Naive B cell (primary cell): ENCODE measurements at places on chromosomes 3 and 15.

DNA sequence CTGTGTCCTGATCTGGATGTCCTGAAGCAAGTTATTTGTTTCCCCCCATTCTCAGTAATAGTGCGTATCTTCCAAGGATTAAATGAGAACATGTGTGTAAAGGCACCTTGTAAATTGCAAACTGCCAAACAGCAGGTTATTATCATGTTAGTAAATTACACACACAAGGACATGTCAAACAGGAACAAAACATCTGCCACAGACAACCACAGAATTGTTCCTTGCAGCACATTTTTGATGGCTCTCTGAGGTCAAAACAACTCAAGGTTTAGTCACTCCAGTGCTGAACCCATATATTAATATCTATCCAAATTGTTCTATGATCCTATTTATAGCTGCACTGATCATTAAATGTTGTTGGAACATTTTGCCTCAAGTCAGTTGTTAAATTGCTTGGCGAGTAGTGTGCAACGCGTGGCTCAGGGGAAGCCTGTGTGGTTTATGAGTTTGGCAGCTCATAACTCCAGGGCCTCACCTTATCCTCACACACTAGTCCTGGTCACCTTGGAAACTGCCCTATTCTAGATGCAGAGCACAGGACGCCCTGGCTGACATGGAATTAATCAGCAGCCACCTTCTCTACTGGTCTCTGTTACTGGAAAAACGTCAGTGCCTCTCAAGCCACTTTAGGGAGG lies 46.3 kb upstream of the CDV3 start:
- DNase-seq = no peak

DNA sequence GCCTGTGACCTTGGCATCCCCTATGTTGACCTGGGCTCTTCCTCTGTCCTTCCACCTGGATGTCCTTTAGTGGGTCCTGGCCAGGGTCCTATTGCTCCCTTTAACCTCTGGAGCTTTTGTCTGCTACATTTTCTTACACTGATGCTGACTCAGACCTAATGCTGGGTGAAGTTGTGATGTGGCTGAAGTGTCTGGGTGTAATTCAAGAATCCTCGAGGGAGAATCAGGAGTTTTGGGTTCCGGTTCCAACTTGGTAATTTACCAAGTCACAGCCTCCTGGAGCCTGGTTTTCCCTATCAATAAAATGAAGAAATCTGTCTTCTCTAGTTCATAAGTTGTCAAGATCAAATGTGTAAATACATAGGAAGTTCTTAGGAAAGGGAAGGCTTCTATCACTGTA lies 25.6 kb downstream of the CEP19 start:
- no peak for DNase-seq

- DNase-seq = no peak
Observed at GRCh38 chr15:63263519-63263918, 13.9 kb upstream of the APH1B start.

DNA sequence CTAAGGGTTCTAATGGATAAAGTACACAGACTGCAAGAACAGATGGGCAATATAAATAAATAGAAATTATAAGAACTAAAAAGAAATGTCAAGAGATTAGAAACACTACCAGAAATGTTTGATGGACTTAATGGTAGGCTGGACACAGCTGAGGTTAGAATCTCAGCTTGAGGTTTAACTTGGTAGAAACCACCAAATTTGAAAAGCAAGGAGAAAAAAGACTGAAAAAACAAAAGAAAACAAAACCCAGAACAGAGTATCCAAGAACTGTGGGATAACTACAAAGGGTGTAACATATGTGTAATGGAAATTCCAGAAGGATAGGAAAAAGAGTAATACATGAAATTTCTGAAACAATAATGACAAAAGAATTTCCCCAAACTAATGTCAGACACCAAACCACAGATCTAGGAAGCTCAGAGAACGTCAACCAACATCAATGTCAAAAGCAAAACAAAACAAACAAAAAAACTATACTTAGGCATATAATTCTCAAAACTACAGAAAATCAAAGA lies 35.0 kb downstream of the RFX7 start:
- no peak for DNase-seq

DNA sequence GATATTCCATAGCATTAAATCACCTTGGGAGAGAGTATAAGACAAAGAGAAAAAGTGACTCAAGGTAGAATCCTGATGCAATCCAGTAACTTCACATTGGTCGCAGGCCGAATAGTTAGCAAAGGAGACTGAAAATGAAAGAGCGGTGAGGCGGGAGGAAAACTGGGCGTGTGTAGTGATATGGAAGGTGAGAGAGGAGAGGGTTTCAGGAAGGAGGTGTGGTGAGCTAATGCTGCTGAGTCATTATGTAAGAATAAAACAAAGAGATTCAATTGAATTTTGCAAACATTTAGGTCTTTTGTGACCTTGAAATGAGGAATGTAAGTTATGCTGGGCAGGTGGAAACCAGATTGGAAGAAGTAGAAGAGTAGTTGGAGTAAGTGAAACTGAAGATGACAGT lies 235.3 kb downstream of the C3orf38 start:
- no peak for DNase-seq

GRCh38 chr3:15783361-15783969 lies 14.3 kb downstream of the ANKRD28 start:
- no peak for DNase-seq

DNA sequence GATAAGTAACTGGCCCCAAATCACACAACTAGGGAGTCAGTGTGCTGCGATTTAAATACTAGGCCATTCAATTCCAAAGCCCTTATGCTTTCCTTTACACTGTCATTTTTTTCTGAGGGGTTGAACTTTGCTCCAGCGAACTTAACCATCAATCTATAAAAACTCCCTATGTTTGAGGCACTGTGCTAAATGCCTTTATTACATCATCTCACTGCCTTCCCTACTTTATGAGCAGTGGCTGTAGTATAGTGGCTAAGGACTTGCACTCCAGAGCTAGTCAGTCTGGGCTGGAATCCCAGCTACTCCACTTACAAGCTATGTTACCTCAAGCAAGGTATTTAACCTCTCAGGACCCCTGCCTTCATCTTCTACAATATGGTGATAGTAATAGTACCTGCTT lies 26.9 kb upstream of the WDR72 start:
- DNase-seq = no peak

- no peak for DNase-seq
Observed at GRCh38 chr15:90007076-90007460, 5.9 kb downstream of the ZNF710 start.

GRCh38 chr15:33358306-33358705 lies 47.5 kb downstream of the RYR3 start:
- no peak for DNase-seq

GRCh38 chr3:59559721-59560435 lies 510.1 kb upstream of the CFAP20DC start:
- DNase-seq = no peak

DNA sequence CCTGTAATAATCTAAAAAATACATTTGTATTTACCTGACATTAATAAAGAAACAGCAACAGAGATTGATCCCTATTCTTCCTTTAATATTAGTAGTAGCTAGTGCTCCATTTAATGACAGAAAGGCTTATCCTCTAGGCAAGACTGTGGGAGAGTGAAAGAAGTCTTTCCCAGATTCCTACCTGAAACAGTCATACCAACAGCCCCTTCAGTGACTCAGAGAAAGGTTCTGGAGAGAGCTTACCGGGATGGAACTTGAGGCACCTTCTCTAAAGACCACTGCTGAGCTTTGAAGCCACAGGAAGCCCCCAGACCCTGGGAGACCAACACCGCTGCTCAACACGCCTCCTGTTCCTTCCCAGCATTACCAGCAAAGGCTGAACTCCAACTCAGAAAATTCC lies 66.9 kb upstream of the FGF12 start:
- DNase-seq = no peak

- DNase-seq = no peak
Observed at GRCh38 chr3:167996514-167996913, 99.2 kb downstream of the GOLIM4 start.

DNA sequence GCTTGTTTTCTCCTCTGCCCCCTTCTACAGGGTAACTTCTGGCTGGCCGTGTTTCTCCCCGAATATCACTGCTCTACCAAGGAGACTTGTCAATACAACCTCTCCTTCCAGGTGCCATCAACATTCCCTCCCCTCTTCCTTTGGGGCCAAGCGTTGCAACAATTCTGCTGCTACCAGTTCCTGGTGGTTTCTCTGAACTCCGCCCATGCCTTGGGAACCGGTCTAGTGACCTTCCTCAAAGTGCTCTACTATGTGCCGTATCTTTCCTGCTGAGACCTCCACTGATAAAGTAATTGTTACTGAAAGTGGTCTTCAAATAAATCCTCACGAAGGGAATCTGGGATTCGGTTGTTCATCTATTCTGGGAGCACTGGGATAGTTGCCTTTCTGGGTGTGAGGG lies 26.2 kb downstream of the PCSK6 start:
- no peak for DNase-seq

DNA sequence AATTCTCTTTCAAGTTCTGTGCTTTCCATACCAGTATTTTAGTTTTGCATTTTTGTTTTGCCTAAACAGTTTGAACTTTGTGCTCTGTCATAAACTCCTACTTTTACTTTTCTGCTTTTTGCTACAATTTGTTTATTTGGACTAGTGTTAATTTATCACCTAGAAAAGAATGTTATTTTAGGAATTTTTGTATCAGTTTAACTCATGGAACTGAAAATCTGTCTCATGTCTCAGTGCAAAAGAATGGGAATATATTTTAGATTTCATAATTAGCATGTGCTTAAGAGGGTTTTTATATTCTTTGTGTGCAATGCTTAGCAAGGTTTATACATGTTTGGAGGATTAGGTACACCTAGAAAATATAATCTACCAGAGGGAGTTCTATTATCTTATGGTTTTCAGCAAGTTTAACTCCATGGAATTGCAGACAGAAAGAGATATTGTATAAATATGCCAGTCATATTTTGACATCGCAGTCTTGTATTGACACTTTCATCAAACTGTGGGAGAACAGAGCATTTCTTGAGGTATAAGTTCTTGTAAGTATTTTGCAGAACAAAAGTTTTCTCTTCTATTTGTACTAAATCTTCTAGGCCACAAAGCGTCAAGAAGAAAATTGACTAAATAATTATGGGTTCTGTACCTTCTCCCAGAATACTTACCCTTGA lies 409.9 kb downstream of the RBMS3 start:
- no peak for DNase-seq

DNA sequence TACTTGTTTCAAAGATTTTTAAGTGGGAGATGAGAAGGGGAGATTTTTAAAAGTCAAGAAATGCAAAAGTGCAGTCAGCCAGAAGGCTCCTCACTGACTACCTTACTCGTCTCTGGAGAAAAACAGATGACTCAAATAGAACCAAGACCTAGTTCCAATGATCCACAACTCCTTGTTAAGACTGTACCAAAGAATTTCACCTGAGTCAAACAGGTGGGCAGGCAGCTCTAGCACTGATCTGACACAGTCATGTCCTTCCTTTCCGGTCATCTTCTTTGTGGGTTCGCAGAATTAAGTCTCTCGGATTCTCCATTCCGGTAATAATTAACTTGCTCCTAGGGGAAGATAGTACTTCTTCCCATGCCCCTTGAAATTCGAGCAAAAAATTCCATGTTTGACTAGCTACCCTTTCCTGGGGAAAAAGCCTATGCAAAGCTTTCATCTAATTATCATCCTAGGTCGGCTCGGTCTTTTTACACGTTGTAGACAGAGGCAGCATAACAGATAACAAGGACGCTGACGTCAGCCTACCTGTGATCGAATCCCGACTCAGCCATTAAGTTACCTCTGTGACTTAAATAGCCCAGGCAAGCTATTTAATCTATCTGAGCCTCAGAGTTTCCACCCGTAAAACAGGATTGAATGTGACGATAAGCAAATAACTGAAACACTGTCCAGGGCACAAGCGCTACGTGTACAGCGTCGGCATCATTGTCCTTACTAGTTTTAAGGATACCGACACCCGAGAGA lies 758 bp downstream of the SELENOK start:
- peak; percentile 39 for DNase-seq

DNA sequence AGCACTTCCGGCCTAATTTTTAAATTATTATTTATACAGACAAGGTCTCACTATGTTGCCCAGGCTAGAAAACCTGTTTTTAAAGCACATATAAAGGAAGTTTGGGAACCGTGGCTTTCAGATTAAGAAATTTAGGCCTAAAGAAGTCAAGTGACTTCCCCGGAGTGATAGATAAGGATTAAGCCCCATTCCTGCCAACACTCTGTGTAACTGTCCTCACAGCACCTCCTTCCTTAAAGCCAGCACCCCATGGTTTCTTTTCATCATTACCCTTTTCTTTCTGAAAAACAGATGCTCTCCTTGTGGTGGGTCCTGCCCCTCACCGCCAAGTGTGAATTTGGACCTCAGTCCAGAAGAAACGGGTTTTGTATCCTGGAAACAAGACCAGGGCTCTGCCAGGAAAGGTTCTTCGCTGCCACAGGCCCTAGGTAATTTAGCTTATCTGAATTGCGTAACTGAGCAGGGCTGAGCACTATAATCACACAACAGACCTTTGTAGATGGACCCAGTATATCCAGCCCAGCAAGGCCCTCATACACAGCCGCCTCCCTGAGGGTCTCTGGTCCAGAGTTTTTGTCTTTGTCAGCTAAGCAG lies 231.3 kb downstream of the PLCL2 start:
- no peak for DNase-seq

DNA sequence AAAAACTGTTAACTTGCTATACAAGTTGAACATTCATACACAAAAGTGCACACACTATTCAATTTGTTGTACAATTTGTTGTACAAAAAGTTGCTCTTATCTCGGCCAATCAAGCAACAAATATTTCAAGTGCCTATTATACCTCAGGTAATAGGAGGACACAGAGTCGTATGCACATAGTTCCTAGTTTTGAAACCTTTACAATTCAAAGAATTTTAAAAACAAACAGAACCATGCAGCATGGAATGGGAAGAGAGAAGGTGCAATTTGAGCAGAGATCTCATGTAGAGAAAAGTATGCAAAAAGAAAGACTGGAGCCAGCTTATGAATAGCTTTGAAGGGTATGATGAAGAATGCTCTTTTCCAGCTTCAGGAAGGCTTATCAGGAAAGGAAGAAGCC lies 46.5 kb upstream of the ARPP19 start:
- DNase-seq = no peak

DNA sequence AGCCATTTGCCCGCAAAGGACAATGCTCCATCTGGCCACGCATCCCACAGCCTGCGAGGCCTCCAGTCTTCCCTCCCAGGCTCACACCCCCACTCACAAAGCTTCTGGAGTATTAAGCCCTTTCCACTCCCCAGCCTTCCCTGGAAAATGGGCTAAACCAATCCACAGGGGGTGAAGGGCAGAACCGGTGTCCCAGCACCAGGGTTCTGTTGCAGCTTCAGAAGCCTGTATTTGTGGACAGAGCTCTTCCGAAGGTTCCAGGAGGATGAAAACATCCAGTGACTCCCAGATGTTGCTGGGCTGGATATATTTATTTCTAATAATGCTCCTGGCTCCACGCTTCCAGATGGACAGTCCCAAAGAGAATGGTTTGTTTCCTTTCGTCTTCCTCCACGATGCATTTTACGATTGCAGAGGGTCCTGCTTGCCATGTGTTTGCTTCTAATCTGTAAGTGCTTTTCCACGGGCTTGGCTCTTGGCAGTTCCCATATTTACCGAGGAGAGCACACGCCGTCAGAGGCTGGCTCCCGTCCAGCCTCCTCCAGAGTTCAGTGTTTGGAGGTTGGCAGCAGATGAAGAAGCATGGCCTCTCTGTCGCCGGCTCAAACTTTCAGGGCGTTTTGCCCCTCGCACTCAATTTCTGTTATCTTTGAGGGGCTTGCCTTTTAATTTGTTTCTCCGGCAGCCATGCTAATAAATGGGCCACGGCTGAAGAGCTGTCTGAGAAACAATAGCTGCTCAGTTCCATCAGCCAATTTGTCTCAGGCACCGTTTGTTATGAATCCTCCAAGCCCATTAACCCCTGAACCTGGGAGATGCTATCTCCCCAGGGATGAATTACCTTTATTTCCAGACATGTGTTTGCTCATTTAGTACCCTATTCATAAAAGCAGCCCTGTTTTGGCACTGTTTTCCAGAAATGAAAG lies 367.9 kb upstream of the PROK2 start:
- no peak for DNase-seq
